ENCODE measurements at places on chromosomes 5 and 9.

DNA sequence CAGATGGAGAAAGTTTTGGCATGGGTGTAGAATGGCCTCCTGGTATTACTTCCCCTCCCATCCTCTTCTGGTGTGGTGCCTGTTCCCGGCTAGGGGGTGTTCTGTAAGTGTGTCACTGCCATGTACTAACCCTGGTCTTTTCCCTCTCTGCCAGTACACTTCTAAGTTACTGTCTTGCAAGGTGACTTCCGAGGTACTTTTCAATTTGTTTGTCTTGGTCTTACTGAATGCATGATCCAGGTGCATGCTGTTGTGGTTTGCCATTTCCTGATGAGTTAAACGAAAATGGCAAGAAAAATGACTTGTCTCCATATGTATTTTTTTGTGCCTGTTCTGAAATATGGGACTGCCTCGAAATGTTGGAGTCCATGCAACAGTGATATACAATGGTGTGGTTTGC lies 46.0 kb downstream of the C9orf152 start:
- DNase-seq: no peak

- no peak for DNase-seq
Measured at GRCh38 chr9:113668061-113668460, 204.5 kb downstream of the RGS3 start.

- DNase-seq: no peak
Measured at GRCh38 chr5:56314529-56314928, 81.4 kb upstream of the ANKRD55 start.

DNA sequence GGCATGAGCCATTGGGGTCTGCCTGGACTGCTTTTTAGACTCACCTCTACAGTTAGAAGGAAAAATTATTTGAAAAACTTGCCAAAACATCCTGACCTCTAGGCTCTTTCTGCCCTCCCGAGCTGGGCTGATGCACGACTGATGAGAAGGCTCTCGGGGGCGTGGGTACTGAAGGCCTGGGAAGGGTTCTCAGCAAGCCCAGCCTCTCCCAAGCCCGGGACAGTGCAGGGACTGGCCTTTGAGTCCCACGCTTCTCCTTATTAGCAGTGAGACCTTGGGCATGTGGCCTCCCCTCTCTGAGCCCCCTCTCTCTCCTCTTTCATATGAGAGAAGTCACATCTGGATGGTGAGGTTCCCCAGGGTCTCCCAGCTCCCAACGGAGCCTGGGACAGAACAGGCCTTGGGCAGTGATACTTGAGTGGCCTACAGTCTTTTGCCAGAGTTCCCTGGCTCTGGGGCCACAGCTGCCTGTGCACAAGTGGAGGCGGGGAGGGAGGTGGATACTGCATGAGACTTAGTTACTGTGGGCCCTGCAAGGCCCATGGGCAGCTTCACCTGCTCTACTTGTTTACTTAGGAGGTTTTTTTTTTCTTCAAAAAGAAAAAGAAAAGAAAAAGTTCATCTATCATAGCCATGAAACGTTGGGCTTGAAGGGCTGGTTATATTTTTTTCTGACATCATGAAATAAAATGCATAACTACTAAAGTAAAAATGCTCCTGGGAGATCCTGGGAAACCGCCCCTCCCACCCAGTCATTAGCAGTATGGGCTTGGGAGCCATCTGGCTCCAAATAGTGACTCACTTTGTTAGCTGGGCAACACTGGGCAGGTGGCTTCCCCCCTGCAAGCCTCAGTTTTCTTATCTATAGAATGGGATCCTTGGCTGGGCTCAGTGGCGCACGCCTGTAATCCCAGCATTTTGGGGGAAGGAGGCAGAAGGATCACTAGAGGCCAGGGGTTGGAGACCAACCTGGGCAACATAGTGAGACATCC lies 139.4 kb downstream of the GAPVD1 start:
- DNase-seq: no peak

GRCh38 chr5:137837491-137838394 lies 29.9 kb upstream of the MYOT start:
- DNase-seq: no peak

DNA sequence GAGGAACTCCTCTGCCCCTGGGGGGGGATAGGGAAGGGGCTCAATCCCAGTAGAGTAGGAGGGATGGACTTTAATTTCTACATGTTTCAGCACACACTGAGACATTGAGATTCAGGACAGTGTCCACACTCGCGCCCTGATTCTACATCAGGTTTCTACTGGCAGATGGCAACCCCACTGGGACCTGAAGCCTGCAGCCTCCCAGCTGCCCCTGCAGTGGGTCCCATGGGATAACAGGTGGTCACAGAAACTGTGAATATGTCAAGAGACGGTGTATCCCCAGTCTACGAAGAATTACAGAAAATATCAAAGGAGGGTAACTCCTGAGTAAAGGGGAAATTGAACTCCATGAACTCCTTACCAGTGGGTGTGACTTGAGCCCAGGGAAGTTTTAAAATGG lies 2.4 kb upstream of the TERT start:
- no peak for DNase-seq

DNA sequence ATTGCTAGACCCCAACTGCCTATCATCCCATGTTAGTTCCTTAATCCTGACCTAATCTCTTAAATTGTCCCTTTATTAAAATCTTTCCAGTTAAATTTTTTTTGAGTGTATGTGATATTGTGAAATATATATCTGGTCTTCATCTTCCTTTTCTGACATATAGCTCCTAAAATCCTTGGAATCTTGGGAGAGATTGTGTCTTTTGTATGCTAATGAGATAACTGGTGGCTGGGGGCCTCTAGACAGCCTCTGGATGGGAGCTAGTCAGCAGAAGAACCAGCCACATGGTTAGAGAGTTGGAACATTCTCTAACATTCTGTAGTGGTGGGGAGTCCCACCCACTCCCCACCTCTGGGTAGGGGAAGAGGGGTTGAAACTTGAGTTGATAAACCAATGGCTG lies 3.7 kb upstream of the CCL19 start:
- no peak for DNase-seq

DNA sequence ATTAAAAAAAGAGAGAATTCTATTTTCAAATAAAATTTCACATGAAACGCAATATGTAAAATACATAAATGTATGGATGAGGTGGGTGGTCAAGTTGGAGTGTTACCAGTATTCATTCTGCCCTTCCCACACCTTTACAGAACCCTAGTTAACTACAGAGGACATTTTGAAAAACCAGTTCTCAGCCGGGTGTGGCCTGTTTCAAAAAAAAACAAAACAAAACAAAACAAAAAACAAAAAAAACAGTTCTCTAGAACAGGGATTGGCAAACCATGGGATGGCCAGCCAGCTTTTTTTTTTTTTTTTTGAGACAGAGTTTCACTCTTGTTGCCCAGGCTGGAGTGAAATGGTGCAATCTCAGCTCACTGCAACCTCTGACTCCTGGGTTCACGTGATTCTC lies 28.4 kb upstream of the HK3 start:
- no peak for DNase-seq

GRCh38 chr5:170307575-170308465 lies 10.2 kb upstream of the LCP2 start:
- DNase-seq: no peak

DNA sequence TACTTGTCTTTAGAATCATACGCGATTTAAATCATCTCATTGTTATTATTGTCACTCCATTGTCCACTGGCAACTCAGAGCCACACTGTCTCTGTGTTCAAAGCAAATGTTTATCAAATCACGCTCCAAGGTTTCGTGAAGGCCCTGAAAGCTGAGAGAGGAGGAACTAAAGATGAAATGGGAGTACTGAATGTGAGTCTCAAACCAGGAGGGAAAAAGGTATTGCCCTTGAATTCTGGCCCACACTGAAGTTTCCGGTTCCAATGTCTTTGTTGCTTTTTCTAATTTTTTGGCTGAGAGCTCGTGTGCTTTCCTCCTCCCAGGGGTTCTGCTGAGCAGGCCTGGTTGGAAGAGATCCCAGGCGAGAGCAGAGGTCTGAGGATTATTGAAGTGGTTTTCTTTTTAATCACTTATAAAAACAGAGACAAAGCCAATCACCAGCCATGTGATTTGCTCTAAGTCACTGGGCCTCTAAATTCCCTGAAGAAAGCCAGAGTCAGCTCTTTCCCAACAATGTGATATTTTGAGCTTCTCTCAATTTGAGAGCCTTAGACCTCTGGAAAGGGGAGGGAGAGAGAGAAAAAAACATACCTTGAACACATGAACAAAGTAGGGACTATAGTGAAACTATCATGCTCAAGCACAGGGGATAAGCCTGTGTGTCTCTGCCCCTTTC lies 420.8 kb upstream of the GRAMD2B start:
- DNase-seq: no peak

DNA sequence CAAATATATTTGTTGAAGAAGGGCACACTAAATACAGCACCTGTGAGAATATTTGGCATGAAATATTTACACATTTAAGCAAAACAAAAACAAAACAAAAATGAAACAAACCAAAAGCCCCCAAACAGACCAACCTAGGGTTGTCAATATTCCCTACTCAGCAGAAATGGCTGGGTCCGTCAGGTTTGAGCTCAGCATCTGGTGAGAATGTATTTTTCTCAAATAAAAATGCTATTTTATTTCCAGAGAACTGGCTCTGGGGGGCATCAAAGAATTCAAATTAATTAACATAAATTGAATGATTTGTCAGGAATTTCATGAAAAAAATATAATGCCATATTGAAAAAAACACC lies 142.8 kb upstream of the COL5A1 start:
- no peak for DNase-seq

DNA sequence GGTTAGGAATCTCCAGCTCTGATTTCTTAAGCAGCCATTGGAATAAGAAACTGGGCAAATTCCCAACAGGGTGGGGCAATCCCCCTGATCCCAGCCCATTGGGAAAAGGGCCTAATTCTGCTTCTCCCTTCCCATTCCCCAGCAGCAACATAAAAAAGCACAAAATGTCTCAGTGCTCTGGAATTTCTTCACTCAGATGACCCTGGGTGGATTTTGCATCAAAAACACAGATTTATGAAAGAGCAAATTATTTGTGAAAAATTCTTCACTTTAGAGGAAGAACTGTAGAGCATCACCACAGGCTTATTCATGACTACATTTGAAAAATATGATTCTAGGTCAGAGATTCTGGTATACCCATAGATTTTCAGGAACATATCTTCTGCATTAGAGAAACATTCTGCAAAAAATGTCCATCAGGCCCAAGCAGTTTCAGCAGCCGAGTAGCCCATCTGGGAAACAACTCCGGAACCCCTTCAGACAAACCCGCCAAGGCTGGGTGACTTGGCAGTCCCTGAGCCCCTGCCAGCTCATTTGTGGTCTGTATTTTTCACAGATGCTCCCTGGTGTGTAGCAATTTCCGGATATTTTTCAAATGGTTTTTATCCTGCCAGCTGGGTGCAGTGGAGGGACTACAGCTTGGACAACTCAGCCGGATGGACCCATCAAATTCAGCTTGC lies 102.1 kb upstream of the RANBP3L start:
- no peak for DNase-seq

- no peak for DNase-seq
Measured at GRCh38 chr5:164375051-164375450, 869.6 kb downstream of the MAT2B start.

GRCh38 chr5:161400583-161400982 lies 145.9 kb downstream of the GABRB2 start:
- no peak for DNase-seq

- no peak for DNase-seq
Measured at GRCh38 chr5:138869763-138870500, 5.2 kb downstream of the LRRTM2 start.

DNA sequence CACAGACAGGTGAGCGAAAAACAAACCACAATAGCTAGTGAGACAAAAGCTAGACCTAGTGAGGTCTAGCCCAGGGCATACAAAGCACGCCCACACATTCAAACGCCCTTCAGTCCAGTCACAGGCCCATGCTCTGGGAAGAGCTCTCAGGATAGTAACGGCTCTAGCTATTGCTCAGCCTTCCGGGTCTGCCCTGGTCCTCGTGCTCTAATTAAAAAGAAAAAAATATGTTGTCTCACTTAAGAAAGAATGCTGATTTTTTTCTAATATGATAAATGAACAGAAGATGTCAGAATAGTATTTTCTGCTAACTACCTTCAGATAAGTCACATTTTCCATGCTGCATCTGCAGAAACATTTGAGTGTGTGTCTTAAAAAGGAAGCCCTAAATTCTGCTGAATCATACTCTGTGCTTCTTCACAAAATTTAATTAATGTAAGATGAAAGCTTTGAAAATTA lies 94.5 kb downstream of the PLPP1 start:
- DNase-seq: peak; percentile 19

DNA sequence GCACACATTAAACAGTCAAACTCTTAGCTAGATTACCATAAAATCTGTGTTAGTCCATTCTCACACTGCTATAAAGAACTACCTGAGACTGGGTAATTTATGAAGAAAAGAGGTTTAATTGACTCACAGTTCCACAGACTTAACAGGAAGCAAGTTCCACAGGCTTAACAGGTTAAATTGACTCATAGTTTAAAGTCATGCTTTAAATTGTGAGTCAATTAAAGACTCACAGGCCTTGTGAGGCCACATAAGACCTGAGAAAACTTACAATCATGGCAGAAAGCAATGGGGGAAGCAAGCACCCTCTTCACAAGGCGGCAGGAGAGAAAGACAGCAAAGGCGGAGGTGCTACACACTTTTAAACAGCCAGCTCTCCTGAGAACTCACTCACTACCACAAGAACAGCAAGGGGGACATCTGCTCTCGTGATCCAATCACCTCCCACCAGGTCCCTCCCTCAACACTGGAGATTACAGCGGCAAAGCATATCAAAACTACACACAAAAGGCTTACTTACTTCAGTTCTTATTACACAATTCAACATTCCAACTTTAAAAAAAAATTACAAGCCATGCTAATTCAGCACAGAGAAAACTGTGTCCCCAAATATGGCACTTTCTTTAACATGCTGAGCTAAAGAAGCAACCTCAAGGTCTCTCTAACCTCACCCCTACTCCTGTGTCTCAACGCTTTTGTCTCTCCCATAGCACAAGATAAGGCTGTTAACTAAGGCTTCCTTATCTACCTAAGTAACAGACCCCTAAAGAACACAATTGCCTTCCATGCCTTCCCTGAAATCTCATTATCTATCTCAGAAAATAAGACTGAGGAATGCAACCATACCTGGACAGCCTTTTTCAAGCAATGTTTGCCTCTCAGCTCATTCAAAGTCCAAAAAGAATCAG lies 805.1 kb downstream of the NR2F1-AS1 start:
- no peak for DNase-seq

GRCh38 chr5:129857116-129857515 lies 47.1 kb upstream of the CHSY3 start:
- DNase-seq: no peak

- DNase-seq: no peak
Measured at GRCh38 chr9:93590609-93591234, 14.3 kb downstream of the PHF2 start.

- DNase-seq: no peak
Measured at GRCh38 chr9:76351006-76351405, 43.2 kb downstream of the RFK start.

DNA sequence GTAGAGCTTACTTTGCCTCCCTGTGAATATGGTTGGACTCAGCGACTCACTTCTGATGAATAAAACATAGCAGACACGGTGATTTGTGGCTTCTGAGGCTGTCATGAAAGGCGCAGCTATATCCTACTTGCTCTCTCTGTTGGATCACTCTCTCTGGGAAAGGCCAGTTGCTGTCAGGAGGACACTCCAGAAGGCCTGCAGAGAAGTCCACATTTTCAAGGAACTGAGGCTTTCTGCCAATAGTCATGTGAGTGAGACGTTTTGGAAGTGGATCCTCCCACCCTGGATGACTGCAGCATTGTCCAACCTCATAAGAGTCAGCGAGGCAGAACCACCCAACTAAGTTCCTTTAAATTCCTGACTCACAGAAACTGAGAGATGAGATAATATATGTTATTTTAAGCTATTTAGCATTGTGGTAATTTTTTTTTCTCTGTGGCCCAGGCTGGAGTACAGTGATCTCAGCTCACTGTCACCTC lies 156.0 kb upstream of the MAST4 start:
- DNase-seq: peak; percentile 2

Measured in stimulated activated CD4-positive, alpha-beta T cell treated with anti-CD3 and anti-CD28 coated beads, Interleukin-4, amount 100 ng/mL, for 1 hour (primary cell).